ENCODE measurements at places on chromosomes 2 and 18.

GRCh38 chr18:69871363-69871762 is 76.3 kb downstream of the CD226 start:
- H3K36me3 ChIP-seq = no peaks in the 10 kb centered on the region
- no peak for DNase-seq
- H3K4me1 ChIP-seq = peaks cover 6% of the 10 kb centered on the region
- H3K27ac ChIP-seq = no peak overlapping the region
- H3K27me3 ChIP-seq = no peaks in the 10 kb centered on the region

DNA sequence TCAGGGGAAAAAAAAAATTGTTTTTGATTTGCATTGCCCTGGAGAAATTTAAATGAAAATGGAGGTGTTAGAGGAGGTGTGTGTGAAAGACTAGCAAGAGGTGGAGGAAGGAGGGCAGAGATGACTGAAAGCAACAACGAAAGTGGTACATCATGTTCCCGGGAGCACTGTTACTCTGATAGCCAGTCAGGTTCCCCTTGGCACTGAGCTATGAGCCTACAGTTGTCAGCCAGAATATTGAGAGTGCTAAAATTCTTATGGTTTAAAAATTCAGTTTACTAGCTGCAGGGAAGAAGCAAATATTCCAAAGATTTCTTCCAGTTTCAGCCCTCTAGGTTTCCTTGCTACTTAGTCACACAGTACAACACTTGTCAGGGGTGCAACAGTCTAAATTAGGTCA is 366.7 kb upstream of the DLGAP1 start:
- no peak overlapping the region for H3K4me3 ChIP-seq
- H3K4me1 ChIP-seq = no peaks in the 10 kb centered on the region
- no peak overlapping the region for H3K27ac ChIP-seq
- H3K27me3 ChIP-seq = no peaks in the 10 kb centered on the region

GRCh38 chr2:67453310-67453709 is 56.2 kb downstream of the ETAA1 start:
- H3K27me3 ChIP-seq = no peaks in the 10 kb centered on the region
- peaks cover 6% of the 10 kb centered on the region for H3K36me3 ChIP-seq
- no peak overlapping the region for H3K4me3 ChIP-seq
- H3K27ac ChIP-seq = peak overlapping the region; percentile 16

DNA sequence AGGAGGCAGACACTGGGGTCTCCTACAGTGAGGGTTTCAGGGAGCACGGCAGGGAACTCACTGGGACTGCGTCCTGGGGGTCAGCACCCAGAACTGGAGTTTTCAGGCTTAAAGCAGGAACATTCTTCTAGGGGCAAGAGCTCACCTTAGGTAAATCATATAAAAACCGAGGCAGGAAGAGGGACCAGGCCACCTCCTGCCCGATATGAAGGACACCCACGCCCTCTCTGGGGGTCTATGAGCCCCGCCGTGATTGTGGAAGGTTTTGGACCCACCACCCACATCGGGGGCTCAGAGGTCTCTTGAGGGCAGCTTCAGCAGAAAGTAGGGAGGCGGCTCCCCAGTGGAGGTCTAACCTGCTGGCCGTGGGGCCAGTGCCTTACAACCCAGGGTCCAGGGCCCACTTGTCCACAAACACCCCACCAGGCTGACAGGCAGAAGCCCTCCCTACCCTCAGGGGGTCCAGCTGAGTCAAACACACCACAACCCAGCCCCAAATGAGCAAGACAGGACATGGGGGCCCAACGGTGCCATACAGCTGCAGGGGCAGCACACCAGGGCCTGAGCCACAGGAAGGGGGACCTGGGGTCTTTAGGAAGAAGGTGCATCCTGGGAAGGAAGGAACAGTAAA is 25.3 kb downstream of the CROCC2 start:
- no peaks in the 10 kb centered on the region for H3K4me1 ChIP-seq
- DNase-seq = no peak
- peaks cover 17% of the 10 kb centered on the region for H3K27me3 ChIP-seq
- H3K36me3 ChIP-seq = no peaks in the 10 kb centered on the region
- no peak overlapping the region for H3K4me3 ChIP-seq

GRCh38 chr2:169546756-169547155 is 26.9 kb downstream of the FASTKD1 start:
- H3K4me3 ChIP-seq = no peak overlapping the region
- no peak overlapping the region for H3K27ac ChIP-seq
- H3K27me3 ChIP-seq = no peaks in the 10 kb centered on the region
- no peaks in the 10 kb centered on the region for H3K4me1 ChIP-seq

DNA sequence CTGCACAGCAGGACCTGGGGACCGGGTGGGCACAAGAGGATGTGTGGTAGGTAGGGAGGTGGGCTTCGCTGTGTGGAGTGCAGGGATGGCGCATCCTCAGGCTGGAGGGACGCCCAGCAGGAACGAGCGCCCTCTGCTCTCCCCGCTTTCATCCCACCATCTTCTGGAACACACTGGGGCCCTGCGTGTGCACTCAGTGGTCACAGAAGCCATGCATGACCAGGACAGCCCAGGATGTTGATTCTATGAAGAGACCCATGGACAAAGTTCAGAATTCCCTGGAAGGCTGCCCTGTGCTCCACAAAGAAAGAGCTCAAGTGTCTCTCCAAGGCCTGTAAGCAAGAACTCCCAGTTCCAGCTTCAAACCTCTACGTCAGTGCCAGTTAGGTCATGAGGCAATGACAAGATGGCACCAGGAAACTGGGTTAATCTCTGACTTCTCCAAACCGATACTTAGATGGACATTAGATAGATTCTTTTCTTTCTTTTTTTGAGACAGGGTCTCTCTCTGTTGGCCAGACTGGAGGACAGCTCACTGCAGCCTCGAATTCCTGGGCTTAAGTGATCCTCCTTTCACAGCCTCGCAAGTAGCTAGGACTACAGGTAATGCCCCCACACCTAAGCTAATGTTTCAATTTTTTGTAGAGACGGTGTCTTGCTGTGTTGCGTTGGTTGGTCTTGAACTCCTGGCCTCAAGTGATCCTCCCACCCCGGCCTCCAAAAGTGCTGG is 3.4 kb downstream of the SLC66A2 start:
- no peak overlapping the region for H3K4me3 ChIP-seq
- peaks cover 14% of the 10 kb centered on the region for H3K36me3 ChIP-seq
- H3K4me1 ChIP-seq = peaks cover 6% of the 10 kb centered on the region

GRCh38 chr2:156181208-156181607 is 151.3 kb downstream of the NR4A2 start:
- no peak for DNase-seq
- H3K4me1 ChIP-seq = peaks cover 10% of the 10 kb centered on the region
- H3K36me3 ChIP-seq = no peaks in the 10 kb centered on the region
- no peak overlapping the region for H3K27ac ChIP-seq
- no peak overlapping the region for H3K4me3 ChIP-seq

DNA sequence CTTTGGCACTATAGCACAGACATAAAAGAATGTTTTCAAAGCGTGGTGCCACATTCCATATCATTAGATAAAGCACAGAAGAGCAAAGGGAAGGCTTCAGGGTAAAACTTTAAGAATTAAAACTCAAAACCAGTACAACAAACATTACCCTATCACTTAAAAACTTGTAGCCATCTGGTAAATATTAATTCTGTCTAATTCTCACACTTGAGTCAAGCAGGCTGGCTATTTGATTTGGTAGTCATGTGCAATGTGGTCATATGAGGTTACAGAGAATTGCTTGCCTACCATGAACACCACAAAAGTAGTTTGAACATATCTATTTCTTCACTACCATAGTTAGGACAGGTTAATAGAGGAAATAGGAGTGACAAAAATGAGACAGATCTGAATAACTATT is 244.9 kb downstream of the IRS1 start:
- H3K4me1 ChIP-seq = no peaks in the 10 kb centered on the region
- DNase-seq = no peak
- H3K4me3 ChIP-seq = no peak overlapping the region

GRCh38 chr18:76589866-76590265 is 94.8 kb upstream of the ZNF516 start:
- H3K4me3 ChIP-seq = no peak overlapping the region
- no peaks in the 10 kb centered on the region for H3K27me3 ChIP-seq
- H3K4me1 ChIP-seq = peaks cover 6% of the 10 kb centered on the region
- no peaks in the 10 kb centered on the region for H3K36me3 ChIP-seq
- no peak for DNase-seq

- H3K27ac ChIP-seq = no peak overlapping the region
- DNase-seq = no peak
- H3K27me3 ChIP-seq = no peaks in the 10 kb centered on the region
- no peaks in the 10 kb centered on the region for H3K4me1 ChIP-seq
Observed at GRCh38 chr2:43383533-43383932, 157.1 kb upstream of the ZFP36L2 start.

DNA sequence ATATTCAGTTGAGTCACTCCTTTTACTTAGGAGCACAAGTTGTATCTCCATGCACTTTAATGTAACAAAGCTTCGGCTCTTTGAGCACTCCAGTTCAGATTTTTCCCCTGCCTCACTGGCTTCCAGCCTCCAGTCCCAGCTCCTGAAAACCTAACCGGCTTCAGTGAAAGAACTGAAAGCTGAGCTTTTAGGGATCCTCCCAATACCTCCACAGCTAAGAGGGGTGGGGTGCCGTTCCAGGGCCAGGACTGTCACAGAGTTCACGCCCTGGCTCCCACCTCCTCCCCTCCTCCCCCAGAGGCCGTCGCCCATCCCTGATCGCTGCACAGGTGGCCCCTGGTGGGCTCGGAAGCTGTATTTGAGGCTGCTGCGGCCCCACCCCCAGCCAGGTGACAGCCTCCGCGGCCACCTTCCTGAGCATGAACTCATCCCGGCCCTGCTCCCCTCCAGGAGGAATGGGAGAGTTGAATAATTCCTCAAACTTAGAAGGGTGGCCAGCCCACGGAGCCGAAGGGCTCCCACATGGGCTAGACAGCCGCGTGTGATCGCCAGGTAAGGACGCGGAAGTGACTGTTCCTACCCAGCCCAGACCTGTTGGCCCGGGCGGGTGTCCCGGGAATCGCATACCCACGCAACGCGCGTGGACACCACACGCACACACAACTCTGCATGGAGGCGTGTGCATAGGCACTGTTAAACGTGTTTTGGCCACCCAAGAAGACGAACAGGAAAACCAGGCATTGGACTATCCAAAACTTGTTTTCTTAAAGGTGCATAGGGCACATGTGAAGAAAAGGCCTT is 1.8 kb downstream of the MYO5B start:
- peaks cover 22% of the 10 kb centered on the region for H3K4me1 ChIP-seq
- H3K4me3 ChIP-seq = peak overlapping the region; percentile 71
- peaks cover 31% of the 10 kb centered on the region for H3K27me3 ChIP-seq
- peak; percentile 4 for DNase-seq

DNA sequence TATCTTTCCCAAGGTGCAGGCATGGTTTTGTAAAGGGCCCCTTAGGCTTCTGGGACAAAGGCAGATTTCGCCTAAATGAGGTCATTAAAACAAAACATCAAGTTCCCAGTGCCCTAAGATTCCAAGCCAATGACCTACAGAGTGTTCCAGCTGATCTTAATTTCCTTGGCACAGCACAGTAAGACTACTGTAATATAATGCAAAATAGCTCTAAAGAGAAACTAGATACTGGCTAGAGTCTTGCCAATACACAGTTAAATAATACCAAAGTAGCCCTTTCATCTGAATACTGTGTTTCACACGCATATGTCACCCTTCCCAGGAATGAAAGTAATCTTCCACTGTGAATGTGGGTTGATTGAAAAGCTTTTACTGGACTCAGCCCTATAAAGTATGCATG is 14.7 kb downstream of the GRB14 start:
- H3K4me1 ChIP-seq = peaks cover 7% of the 10 kb centered on the region
- no peak for DNase-seq
- H3K27ac ChIP-seq = no peak overlapping the region
- no peak overlapping the region for H3K4me3 ChIP-seq

- H3K4me1 ChIP-seq = peaks cover 45% of the 10 kb centered on the region
- no peak overlapping the region for H3K4me3 ChIP-seq
- no peaks in the 10 kb centered on the region for H3K36me3 ChIP-seq
- H3K27me3 ChIP-seq = no peaks in the 10 kb centered on the region
- DNase-seq = no peak
Observed at GRCh38 chr18:70296781-70297180, 7.9 kb downstream of the SOCS6 start.

- H3K4me3 ChIP-seq = no peak overlapping the region
- H3K27ac ChIP-seq = no peak overlapping the region
- DNase-seq = no peak
- H3K27me3 ChIP-seq = no peaks in the 10 kb centered on the region
Observed at GRCh38 chr18:25239581-25240419, 112.2 kb downstream of the ZNF521 start.

All from MCF 10A (cell line).